NT2/D1 (cell line): ENCODE measurements at places on chromosomes 3 and 15.

DNA sequence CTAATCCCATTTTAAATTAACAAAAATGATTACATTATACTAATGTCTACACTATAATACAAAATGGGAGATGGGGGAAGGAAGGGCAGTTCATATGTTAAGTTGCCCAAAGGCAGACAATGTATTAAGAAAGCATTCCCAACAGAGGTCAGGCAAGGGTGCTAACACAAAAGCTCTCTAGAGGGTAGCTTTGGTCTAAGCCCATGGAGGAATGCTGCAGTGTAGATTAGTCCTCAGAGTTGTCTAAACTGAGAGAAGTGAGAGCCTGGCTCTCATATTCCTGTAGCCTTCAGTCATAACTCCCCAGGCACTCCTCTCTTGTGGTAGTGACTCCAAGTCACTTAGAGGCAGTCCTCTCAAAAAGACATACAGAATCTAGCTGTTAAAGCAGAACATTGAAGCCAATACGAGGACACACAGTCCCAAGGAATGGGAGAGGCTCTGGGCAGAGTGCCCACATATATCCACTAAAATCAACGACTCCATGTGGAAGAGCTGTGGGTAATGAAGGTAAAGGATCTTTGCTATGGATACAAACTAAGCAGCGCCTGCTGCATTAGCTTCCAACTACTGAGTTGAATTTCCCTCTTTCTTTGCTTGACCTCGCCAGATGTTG, 14.5 kb downstream of the NEK10 start:
- DNase-seq = peak; percentile 13

DNA sequence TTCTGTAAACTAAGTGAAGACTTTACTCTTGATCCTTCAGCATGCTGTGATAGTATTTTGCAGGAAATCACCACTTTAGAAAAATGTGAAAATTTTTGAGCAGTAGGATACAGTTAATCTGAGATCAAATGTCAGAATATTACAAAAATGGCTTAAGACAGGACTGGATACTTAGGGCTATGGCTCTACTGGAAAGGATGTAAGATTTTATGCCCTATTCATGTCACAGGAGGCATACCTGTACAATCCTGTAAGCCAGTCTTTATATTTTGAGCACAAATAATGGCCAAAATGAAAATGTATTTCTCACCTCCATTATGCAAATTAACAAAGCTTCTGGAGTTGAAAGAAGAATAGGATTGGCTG, 8.6 kb upstream of the TGFBR2 start:
- DNase-seq = no peak

DNA sequence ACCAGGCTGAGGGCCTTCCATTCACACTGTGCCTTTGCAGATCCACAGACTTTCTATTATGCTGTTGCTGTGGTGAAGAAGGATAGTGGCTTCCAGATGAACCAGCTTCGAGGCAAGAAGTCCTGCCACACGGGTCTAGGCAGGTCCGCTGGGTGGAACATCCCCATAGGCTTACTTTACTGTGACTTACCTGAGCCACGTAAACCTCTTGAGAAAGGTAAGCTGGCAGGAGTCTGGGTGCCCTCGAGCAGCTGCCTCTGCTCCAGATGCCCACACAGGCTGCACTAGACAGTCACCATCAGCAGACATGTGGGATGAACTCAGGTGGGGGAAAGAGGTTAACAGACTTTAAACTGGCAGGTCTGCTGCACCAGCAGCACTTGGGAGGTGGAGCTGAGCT, 8.3 kb downstream of the TF start:
- DNase-seq = no peak

GRCh38 chr3:7657214-7658112, 796.5 kb downstream of the GRM7 start:
- DNase-seq = no peak

GRCh38 chr15:65789759-65790425, 2.2 kb downstream of the DENND4A start:
- DNase-seq = no peak

GRCh38 chr3:59531066-59531745, 481.4 kb upstream of the CFAP20DC start:
- no peak for DNase-seq

DNA sequence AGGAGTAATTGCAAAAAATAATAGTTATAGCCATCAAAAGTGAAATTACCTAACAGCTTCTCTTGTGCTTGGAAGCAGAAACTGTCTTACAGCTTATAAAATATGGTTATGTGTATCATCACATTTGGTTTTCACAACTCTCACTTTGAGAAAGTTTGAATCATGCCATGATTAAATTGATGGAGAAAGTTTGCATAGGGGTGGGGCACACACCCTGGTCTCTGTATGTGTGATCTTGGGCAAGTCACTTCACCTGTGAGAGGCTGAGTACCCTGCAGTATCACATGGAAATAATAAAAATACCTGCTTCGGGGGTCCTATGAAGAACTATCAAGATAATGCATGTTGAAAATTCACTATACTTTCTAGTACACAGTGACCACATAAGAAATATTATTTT, 471.4 kb downstream of the RAP2B start:
- no peak for DNase-seq

GRCh38 chr15:100903168-100903554, 16.0 kb upstream of the LRRK1 start:
- no peak for DNase-seq

DNA sequence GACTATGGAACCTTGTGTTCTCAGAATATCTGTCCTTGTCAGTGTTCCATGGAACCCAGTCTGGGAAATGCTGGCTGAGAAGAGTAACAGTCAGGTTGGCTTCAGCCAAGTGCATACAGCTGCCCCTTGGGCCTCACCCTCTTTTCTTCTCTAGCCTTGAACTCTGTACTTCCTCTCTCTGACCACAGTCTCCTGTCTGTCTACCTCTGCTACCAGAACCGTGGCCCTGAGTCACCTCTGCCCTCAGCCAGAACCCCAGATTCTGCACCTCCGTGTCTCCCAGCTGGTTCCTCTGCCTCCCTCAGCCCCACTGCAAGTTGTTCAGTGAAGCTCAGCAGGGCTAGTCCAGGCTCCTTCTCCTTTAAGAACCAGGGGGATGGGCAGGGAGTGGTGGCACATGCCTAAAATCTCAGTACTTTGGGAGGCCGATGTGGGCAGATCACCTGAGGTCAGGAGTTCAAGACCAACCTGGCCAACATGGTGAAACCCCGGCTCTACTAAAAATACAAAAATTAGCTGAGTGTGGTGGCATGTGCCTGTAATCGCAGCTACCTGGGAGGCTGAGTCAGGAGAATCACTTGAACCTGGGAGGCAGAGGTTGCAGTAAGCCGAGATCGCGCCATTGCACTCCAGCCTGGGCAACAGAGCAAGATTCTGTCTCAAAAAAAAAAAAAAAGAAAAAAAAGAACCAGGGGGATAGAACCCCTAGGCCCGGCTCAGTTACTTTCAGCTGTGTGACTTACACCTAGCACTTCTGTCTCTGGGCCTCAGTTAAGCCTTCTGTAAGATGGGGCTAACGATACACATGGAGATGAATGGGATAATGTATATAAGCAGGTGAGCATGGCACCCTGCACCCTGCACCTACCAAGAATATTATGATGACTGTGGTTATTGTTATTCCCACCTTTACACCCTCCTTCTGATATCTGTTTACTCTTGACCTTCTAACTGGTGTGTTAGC, 24.3 kb upstream of the TATDN2 start:
- no peak for DNase-seq

DNA sequence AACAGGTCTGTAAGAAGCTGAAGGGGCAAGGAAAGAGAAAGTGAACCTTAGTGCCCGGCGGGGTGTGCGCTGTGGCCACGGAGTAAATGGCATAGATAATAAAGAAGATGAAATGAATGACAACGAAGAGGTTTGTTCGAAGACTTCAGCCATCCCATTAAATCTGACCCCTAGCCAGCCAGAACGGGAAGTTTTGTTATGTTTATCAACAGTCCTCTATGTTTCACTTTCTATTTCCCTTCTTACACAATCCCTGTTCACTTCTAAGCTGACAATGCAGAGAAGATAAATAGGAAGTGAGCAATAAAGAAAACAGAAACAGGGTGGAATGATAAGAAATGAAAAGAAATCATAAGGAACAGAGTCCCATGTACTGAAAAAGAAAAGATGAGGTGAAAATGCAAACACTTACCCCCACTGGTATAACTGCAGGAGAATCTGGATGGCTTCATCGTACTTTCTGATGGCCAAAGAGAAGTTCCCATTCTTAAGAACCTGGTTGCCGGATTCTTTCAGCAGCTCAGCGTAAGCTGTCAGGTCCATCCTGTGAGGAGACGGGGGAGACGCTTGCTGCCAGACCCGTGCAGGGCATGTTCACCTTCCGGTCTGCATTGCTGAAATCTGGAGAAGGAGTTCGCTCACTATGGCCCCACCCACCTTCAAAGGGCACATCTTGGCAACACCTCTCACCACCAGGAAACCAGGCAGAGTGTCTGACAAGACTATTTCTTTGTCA, 36.8 kb downstream of the TRANK1 start:
- DNase-seq = no peak

- no peak for DNase-seq
Observed at GRCh38 chr15:65102912-65103311, 12.1 kb downstream of the UBAP1L start.

DNA sequence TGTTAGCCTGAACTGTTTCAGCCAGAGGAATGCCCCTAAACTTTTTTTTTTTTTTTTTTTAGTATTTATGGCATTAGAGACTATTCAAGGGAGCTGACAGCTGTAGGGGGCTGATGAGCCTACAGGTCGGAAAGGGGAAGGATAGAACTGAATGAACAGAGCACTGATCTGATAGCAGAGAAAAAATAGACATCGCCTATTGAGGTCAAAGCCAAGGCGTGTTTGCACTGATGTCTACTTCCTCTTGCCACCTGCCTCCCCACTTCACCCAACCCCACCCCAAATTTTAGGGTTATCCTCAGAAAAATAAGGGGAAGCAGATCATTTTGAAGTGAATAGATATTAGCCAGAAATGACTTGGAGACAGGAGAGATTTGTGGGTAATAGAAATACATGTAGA, 3.0 kb upstream of the ZMAT3 start:
- DNase-seq = no peak

DNA sequence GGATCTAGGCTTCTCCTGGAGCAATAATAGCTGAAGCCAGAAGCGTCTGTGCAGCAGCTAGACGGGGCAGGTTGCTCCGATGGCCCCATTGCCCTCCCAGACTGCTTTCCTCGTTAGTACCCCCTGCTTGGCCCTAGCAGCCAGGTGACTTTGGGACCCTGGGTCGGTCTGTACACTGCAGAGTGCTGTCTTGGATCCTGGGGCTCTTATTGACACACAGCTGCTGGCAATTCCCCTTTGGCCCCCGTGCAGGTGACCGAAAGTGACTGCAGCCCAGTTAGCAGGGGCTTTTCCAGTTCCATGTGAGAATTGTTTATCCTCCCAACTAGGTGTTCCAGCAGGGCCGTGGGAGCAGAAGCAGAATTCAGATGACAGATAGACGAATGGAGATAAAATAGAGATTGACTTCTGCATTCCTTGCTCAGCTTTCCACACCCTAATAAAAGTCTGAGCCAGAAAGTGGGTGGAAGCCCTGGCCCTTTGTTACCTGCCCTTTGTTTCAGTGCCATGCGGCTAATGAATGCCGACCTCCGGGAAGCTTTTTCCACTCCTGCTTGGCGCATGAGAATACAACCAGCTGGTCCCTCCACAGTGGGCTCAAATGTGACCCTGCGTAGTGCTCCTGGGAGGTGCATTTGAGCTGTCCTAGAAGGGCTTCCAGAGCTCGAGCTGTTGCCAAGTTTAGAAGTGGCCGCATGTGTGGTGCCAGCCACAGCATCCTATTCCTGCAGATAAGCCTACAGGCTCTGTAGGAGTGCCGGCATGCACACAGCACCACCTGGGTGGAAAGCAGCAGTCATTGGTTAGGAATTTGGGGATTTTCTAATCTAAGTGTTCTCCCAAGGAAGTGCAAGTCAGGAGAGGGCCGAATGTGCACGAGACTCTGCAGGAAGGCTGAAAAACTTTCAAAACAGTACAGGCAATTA, 94.4 kb downstream of the SLCO3A1 start:
- peak; percentile 46 for DNase-seq
